Suprapubic skin (tissue), 4 donors: ENCODE measurements at places on chromosomes 1 and 21. TPM values are rescaled to one million over a fixed set of nuclear protein-coding genes. Genes with fewer than 3 reads are reported as not detected.

DNA sequence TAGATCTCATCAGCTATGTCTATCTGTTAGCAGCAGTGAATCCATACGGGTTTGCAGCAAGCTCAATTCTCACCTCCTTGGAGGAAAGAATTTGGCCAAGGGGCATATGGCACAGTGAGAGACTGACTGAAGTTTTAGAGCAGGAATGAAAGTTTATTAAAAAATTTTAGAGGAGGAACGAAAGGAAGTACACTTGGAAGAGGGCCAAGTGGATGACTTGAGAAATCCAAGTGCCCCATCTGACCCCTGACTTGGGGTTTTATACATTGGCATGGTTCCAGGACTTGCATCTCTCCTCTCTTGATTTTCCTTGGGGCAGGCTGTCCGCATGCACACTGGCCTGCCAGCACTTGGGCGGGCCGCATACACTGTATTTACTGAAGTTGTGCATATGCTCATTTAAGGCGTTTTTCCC lies 9.2 kb upstream of the OSBPL9 start:
- DNase-seq: no peak

DNA sequence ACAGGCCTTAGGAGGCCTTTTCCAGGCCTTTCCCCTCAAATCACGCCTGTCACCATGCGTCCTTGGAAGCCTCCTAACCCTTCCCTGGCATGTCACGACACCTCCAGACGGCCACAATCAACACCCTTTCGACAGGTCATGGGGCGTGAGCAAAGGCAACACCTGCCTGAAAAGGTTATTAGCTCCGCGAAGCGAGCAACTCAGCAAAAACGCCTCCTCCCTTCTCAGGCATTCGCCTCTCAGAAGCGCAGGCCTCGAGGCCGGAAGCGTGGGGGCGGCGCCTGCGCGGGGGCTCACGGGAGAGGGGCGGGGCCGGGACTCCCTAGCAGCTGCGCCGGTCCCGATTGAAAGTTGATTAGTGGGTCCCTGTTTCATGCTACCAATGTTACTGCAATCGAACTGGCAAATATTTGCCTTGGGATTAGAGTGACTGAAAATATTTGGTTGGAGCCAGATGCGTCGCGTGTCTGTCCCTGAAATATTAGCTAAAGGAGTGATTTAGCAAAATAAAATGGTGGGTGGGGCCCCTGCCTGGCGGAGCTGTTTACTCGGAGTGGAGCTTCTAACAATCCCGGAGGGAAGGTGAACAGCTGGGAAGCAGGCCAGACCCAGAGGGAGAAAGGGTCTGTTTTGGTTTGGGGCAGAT lies 44.9 kb downstream of the GFI1 start:
- no peak for DNase-seq

The ACTL8 gene
- total RNA-seq: not detected

DNA sequence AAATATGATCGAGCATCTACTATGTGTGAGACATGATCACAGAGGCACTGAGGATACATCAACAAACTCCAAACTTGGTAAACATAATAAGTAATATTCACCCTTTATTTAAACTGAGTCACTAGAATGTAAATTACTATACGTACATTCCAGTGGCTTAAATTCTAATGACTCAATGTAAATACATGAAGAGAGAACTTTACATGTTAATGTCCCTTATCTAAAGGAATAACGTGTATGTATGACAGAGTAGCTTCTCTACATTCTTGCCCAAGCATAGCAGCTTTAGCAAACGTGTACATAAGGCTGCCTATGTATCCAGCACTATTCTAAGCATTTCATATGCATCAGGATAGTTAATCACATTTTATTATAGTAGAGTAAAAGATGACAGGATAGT lies 111.8 kb upstream of the CYYR1 start:
- no peak for DNase-seq

The WNT2B gene
- total RNA-seq: 57.9 TPM

GRCh38 chr1:182093781-182094180 lies 32.3 kb upstream of the ZNF648 start:
- no peak for DNase-seq
